Breast epithelium (tissue), 4 donors: ENCODE measurements at places on chromosomes 3 and 15. TPM values are rescaled to one million over a fixed set of nuclear protein-coding genes. Genes with fewer than 3 reads are reported as not detected.

DNA sequence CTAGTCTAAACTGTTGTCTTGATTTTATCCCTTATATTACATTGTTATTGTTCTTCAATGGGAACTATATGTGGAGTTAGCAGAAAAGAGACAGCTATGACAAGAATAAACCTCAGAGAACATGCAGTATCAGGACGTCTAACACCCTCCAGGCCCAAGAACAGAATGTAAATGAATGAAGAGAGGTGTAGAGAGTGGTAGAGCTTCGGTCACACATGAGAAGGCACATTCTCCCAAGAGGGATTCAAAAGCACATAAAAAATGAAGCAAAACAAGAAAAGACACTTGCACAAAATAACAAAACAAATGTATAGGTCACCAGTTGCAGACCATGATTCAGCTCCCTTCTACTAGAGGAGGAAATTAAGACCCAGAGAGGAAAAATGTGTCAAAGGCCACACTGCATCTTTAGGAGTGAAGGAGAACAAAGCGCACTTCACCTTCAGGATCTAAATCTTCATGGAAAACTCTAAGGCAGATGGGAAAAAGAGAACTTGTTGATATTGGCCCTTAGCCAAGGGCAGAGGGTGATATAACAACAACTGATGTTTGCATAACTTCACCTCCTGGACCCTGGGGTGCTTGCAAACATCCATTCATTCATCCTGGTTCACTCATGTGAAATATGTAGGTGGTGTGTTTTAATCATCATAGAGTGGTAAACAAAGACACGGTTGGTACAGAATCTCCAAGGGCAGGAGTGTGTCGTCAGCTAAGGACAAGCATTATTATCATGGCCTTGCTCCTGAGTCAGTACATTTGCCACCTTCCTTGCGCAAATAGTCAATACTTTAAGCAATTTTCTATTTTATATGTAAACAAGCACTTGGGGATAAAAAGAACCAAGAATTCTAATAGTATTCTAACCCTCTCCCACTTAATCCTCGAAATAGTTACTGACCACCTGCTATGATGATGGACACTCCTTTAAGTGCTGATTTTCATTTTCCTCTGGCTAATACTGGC is 8.8 kb downstream of the NEK10 start:
- H3K27me3 ChIP-seq, result no peaks in the 10 kb centered on the region
- no peak overlapping the region for H3K4me3 ChIP-seq
- no peak overlapping the region for H3K27ac ChIP-seq

Gene VGLL3
- 17.9 TPM for total RNA-seq

Gene NR1I2
- total RNA-seq, result 0.32 TPM

- H3K27me3 ChIP-seq, result no peaks in the 10 kb centered on the region
- no peak overlapping the region for H3K4me3 ChIP-seq
- no peak overlapping the region for H3K27ac ChIP-seq
- H3K4me1 ChIP-seq, result no peaks in the 10 kb centered on the region
- no peaks in the 10 kb centered on the region for H3K36me3 ChIP-seq
These were observed 107.4 kb downstream of the APBA2 start for GRCh38 chr15:28993051-28993719.

DNA sequence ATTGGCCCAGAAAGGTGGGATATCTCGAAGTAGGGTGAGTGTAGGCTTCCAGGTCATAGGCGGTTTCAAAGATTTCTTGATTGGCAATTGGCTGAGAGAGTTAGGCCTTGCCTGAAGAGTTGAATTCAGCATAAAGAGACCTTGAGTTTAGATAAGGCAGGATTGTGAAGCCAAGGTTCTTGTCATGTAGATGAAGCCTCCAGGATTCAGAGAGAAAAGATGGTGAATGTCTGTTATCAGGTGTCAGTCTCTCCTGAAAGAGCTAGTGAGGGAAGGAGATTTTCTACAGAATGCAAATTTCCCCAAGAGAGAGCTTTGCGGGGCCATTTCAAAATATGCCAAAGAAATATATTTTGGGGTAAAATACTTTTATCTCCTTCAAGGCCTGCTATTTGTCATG is 217.0 kb upstream of the TLE3 start:
- no peak for DNase-seq
- no peak overlapping the region for H3K4me3 ChIP-seq
- no peaks in the 10 kb centered on the region for H3K27me3 ChIP-seq
- no peaks in the 10 kb centered on the region for H3K36me3 ChIP-seq
- no peaks in the 10 kb centered on the region for H3K4me1 ChIP-seq

- no peaks in the 10 kb centered on the region for H3K36me3 ChIP-seq
- H3K4me1 ChIP-seq, result no peaks in the 10 kb centered on the region
- DNase-seq, result peak; percentile 23
- peak overlapping the region; percentile 71 for H3K27ac ChIP-seq
These were observed 63.6 kb upstream of the NR2E3 start for GRCh38 chr15:71746719-71747118.

- DNase-seq, result peak; percentile 51
- H3K36me3 ChIP-seq, result no peaks in the 10 kb centered on the region
- peak within 1 kb of the TSS; percentile 95 for H3K27ac ChIP-seq
- peak within 1 kb of the TSS; percentile 98 for H3K4me3 ChIP-seq
- H3K27me3 ChIP-seq, result no peaks in the 10 kb centered on the region
These were observed at the start of gene PTPN9 for GRCh38 chr15:75578948-75579920. Gene PTPN9, minus strand, starts transcription at chr15:75579315. Its CDS starts 539 bp downstream, at chr15:75578776.

- no peak for DNase-seq
- no peaks in the 10 kb centered on the region for H3K27me3 ChIP-seq
- no peaks in the 10 kb centered on the region for H3K4me1 ChIP-seq
- no peaks in the 10 kb centered on the region for H3K36me3 ChIP-seq
These were observed 315.4 kb downstream of the LPP start for GRCh38 chr3:188469228-188469885.

DNA sequence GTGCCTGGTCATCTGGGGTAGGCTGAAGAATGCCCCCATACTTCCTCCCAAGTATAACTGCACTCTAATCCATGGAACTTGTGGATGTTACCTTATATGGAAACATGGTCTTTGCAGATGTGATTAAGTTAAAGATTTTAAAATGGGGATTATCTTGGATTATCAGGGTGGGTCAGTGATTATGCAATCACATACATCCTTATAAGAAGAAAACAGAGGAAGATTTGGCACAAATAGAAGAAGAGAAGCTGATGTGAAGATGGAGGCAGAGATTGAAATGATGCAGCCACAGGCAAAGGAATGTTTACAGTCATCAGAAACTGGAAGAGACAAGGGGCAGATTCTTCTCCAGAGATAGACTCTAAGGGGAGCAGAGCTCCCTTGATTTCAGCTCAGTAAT is 1.8 kb upstream of the MRPS22 start:
- no peak for DNase-seq
- H3K36me3 ChIP-seq, result no peaks in the 10 kb centered on the region
- H3K4me1 ChIP-seq, result no peaks in the 10 kb centered on the region
- no peak overlapping the region for H3K4me3 ChIP-seq

GRCh38 chr3:41424543-41425300 is 225.4 kb downstream of the CTNNB1 start:
- no peaks in the 10 kb centered on the region for H3K4me1 ChIP-seq
- no peak for DNase-seq
- H3K27ac ChIP-seq, result no peak overlapping the region
- no peak overlapping the region for H3K4me3 ChIP-seq
- no peaks in the 10 kb centered on the region for H3K27me3 ChIP-seq

DNA sequence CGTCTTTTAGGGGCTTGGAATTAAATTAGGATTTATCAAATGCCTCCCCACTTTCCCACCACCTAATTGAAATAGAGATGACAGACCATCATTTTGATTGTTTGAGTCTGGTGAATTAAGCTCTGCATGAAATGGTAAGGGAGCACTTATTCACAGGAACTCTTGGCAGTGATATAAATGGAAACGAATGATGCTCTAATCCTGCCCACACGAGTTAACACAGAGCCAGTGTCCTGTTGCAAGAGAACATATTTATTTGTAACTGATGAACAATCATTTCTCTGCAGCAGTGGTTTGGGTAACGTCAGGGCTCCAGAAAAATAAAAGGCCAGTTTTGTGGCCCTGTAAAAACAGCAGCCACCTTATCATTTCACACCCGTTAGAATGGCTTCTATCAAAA is 163.3 kb downstream of the FEZF2 start:
- no peak overlapping the region for H3K4me3 ChIP-seq
- DNase-seq, result no peak
- H3K27me3 ChIP-seq, result no peaks in the 10 kb centered on the region

- H3K36me3 ChIP-seq, result no peaks in the 10 kb centered on the region
- H3K27ac ChIP-seq, result no peak overlapping the region
- no peak overlapping the region for H3K4me3 ChIP-seq
- H3K27me3 ChIP-seq, result no peaks in the 10 kb centered on the region
- DNase-seq, result no peak
These were observed 30.5 kb upstream of the CCNL1 start for GRCh38 chr3:157190380-157190872.

DNA sequence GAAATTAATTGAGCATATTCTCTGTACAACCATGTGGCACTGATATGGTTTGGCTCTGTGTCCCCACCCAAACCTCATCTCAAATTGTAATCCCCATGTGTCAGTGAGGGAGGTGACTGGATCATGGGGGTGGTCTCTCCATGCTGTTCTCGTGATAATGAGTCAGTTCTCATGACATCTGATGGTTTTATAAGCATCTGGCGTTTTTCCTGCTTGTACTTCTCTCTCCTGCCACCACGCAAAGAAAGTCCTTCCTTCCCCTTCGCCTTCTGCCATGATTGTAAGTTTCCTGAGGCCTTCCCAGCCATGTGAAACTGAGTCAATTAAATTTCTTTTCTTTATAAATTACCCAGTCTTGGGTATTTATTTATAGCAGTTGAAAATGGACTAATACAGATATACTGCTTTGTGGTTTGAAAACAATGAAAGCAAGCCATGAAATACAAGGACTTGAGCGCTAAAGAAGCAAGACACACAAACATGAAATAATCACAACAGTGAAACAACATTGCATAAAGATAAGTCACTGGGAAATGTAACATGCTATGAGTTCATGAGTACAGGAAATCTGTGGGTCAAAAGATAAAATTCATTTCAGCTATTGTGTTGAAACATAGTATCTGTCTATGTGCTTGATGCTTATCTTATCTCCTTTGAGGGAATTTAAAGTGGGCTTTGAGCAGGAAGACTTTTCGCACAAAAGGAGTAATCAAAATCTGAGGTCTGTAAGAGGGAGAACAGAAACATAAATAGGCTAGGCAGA is 288.7 kb downstream of the GBE1 start:
- no peak for DNase-seq
- no peak overlapping the region for H3K27ac ChIP-seq
- no peaks in the 10 kb centered on the region for H3K4me1 ChIP-seq
- H3K4me3 ChIP-seq, result no peak overlapping the region
- no peaks in the 10 kb centered on the region for H3K27me3 ChIP-seq

- H3K27me3 ChIP-seq, result no peaks in the 10 kb centered on the region
- H3K4me3 ChIP-seq, result no peak overlapping the region
- H3K27ac ChIP-seq, result no peak overlapping the region
- no peaks in the 10 kb centered on the region for H3K36me3 ChIP-seq
- peaks cover 6% of the 10 kb centered on the region for H3K4me1 ChIP-seq
- DNase-seq, result no peak
These were observed 4.9 kb upstream of the KY start for GRCh38 chr3:134655706-134656105.
